ENCODE measurements at places on chromosomes 11 and 22.

GRCh38 chr11:30545507-30545906 is 40.6 kb downstream of the MPPED2 start:
- no peak for DNase-seq

DNA sequence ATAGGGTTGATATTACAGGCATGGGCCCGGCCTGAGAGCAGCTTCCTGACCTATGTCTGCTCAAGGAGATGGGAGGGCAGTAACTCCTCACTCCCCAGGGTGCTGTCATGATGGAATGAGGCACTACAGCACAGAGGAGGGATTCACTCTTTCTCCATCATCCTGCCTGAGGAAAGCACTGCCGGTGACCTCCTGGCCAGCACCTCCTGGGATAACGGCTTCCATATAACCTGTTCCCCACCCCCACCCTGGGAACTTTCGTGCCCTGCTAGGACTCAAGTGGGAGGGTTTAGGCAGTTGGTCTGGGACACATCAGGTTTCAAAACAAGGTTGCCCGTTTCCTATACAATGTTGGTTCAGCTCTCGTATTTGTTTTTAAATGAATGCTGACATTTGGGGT is 42.7 kb upstream of the MN1 start:
- no peak for DNase-seq

DNA sequence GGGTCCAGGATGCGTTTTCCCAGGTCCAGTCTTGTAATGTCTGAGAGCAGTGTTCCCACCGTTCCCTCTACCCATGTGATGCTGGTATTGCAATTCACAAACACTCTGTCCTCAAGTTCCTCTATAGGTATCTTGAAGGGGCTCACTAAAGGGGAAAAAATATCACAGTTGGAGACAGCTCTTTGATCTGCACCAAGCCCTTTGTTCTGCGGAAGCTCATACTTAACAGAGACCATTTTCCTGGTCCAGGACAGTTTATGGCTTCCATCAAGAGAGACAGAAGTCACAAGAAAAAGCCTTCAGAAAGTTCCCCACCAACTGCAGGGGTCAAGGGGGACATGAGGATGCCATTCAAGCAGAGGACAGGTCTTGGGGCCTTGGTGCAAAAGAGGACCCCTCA is 2.1 kb downstream of the CD3D start:
- no peak for DNase-seq

- no peak for DNase-seq
Measured at GRCh38 chr11:5284637-5285036, 14.9 kb upstream of the HBE1 start.

- DNase-seq: no peak
Measured at GRCh38 chr11:67022961-67023956, at the start of gene SYT12. Gene SYT12 (plus strand): TSS chr11:67023134. CDS start chr11:67030145, 7,011 bp downstream.

DNA sequence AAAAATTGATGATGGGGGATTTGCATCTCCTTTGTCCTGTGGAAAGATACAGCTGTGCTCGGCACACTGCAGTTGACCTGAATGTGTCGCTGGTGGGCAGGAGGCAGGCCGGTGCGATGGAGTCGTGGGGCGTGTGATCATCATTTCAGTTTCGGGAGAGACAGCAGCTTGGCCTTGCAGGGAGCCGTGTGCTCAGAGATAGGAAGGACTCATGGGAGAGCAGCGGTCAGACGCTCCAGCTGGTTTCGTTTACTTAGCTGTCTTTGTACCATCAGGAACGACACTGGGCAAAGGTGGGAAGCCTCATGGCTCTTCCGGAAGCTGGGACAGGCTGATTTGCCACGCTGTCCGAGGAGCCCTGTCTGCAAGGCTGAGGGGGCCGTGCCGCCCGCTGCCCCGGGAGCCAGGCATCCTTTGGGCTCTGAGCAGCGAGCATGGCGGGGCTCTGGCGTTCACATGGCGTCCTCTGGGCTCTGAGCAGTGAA is 32.7 kb downstream of the GRAMD4 start:
- peak; percentile 9 for DNase-seq

All from NCI-H774 (cell line).